GM19239 (cell line): ENCODE measurements at places on chromosomes 1 and 21.

GRCh38 chr1:94218332-94218731 is 19.1 kb downstream of the ARHGAP29 start:
- DNase-seq, result no peak

DNA sequence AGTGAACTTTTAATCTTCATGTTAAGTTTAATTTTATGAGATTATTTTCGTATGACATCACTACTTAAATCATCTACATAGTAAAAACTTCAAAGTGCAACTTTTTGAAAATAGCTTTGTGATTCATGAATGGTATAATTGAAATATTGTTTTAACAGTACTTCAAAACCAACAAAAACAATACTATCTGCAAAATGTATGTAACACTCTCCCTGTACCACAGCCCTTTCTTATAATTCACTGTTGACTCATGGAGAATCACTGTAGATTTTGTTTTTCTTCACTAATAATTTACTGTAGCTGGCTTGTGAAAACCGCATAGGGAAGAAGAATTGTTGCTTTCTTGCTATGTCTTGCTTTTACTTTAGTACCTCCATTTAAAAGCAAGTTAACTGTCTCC is 301.4 kb upstream of the ADAMTS5 start:
- DNase-seq, result no peak

DNA sequence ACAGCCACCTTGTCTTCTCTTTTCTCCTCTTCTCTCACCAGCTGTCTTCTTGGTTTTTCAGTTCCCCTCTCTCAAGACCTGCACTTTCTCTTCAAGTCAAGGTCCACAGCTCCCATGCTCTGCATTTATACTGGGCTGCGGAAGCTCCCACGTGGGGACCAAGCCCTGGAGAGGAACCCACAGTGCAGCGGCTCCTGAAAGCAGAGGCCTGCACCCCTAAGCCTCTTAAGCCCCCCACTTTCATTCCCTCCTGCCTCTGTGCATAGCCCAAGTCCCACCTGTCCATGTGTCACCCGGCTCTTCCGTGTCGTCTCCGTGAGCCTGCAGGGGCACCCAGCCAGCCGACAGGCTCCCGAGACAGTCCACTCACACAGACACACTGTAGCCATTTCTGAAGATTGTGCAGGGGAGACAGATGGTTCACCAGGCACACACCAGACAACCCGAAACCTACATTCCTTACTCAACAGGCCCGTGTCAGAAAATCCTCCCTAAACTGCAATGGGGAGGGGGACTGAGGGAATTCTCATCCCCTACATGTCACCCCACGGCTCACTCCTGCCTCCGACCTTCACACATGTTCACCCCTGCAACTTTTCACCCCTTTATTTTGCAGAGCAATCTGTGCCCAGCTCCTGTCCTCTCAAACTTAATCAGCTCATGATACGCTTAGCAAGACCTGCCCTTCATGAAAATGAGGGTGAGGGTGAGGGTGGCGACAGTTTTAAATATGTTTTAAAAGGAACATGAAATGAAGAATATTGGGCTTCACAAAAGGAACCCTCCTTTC is 6.3 kb downstream of the MX2 start:
- peak; percentile 75 for DNase-seq

DNA sequence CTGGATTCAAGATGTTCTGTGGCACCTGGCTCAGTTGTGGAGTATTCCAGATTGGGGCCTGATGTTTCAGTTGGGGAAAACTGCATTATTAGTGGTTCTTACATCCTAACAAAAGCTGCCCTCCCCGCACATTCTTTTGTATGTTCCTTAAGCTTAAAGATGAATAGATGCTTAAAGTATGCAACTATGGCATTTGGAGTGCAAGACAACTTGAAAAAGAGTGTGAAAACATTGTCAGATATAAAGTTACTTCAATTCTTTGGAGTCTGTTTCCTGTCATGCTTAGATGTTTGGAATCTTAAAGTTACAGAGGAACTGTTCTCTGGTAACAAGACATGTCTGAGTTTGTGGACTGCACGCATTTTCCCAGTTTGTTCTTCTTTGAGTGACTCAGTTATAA is 7.2 kb downstream of the FPGT start:
- DNase-seq, result no peak

DNA sequence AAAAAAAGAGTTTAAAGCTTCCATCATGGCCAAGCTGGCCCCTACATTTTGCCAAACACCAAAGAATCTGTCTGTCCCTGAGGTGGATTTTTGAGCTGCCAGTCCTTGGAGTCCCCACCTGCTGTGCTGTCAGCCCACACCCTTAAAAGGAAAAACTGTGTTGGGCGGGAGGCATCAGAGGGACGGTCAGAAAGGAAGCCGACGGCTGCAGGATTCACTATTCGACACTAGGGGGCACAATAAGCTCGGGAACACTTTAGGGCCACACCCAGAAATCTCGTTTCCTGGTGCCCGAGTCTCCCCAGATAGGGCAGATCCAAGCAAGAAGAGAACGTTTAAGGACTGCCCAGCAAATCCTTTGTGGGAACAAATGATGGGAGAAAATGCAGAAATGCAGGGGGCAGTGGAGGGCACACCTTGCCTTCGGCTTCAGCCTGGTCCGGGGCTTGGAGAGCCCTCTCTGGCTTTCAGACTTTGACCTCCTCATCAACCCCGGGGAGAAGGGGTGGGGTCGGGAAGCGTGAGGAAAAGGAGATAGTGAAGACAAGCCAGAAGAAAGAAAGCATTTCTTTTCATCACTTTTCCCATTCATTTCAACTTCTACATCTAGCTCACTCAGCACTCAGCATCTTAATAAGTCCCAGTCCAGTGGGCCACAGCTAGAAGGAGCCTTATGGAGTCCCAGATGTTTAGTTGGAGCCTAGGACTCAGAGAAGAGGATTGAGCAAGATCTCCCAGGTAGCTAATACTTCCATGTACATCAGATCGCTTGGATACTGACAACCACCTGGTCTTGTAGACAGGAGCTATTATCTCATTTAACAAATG is 5.0 kb upstream of the CTTNBP2NL start:
- DNase-seq, result peak; percentile 75

DNA sequence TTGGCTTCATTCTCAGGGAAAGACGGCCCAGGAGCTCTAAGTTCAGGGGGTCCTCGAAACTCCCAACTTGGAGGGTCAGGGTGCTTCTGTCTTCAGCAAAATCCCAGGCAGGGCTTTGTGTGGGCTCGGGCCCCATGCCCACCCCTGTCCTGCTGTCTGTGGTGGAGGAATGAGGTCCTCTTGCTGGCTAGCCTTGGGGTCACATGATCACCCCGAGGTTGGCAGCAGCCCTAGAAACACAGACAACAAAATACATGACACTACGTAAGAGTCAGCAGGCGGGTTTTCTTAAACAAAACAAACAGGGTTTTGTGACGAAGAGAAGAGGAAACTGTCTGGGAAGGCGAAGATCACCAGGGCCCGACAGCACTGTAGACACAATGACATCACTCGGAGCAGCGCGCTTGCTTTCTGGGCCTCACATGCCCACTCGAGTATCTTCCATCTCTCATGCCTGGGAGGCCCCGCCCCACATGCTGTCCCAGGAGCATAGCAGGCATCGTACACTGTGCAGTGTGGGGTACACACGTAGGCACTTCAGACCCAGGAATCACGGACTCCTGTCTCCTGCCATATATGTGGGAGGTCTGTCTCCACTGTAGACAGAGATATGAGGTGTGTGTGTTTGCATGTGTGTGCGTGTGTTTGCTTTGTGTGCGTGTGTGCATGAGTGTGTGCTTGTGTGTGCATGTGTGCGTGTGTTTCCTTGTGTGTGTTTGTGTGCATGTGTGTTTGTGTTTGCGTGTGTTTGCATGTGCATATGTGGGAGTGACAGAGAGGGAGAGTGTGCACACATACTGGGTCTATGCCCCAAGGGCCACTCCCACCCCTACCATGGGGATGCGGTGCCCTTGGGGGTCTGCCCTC is 94.7 kb downstream of the SIK1 start:
- DNase-seq, result no peak

DNA sequence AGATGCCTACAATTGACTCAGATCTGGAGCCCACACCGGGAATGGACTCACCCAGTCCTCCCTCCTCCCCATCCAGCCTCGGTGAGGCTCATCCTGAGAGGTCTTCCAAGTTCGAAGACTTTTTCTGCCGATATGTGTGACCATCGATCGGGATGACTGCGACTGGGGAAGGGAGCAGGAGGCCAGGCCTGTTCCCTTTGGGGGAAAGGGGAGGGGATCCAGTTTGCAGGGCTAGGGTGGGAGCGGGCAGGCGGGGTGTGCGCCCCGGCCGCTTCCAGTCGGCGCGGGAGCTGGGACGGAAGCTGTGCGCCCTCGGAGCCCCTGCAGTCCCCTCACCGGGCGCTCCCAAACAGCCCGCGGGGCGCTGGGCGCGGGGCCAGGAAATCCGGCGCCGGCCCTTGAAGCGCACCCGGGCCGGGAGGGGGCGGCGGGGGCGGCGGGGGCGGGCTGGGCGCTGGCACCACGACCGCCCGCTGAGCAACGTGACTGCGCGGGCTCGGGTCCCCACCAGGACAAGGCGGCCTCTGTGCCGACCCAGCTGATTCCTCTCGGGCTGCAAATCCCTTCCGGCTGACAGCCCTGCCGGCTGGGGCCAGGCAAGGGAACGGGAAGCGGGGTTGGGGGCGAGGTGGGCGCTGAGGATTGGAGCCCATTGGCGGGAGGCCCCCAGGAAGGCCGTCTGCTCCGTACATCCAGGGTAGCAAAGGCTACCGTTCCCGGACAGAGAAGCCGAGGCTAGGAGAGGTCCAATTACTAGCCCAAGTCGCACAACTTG is 103.9 kb downstream of the EBNA1BP2 start:
- DNase-seq, result no peak

- DNase-seq, result no peak
These were observed 3.4 kb upstream of the MARCKSL1 start for GRCh38 chr1:32339363-32339978.
